ENCODE measurements at places on chromosomes 1 and 21.

GRCh38 chr1:214565310-214565709 lies 13.9 kb upstream of the PTPN14 start:
- DNase-seq: no peak

- no peak for DNase-seq
Observed at GRCh38 chr1:116258668-116259419, 114.2 kb upstream of the ATP1A1 start.

DNA sequence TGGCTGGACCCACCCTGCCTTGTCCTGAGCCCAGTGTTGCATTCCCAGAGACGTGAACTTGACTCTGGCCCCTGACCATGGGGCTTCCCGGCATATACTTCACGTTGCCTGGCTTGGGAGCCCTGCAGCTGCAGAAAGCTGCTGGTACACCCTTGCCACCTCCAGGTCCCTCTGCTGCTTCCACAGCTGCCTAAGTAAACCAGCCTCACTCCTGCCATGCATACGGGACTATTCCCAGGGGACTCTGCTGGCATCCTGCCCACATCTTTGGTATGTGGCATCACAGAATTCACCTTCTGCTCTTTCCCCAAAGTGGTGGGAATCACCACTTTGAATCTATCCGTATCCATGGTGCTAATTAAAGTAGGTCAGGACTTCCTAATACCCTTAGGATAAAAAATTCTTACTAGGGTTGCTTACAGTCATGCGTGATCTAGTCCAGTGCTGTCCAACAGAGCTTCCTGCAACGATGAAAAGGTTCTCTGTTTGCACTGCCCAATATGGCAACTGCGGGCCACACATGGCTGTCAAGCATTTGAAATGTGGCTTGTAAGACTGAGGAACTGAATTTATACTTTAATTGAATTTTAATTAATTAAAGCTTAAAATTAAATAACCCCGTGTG lies 203.0 kb downstream of the GRIK3 start:
- DNase-seq: no peak

DNA sequence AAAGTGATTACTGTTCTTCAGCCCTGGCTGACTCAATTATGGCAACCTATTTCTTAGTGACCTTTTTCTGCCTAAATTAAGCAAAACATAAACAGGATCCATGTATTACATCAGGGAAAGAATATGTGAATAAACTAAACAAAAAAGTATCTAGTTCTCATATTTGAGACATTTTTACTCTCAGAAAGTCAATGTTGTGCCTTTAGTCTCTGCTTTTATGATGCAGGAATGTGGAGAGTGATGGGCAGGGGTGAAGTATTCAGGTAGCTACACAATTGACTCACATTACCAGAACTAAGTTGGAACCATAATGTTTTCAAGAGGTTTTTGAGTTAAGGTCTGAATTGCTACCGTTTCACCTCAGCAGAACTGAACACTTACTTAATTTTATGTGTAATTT lies 462.7 kb upstream of the CXADR start:
- no peak for DNase-seq

- DNase-seq: no peak
Observed at GRCh38 chr1:113917400-113918082, 11.6 kb upstream of the HIPK1 start.

- DNase-seq: no peak
Observed at GRCh38 chr1:169610858-169611257, 19.1 kb downstream of the SELP start.

- no peak for DNase-seq
Observed at GRCh38 chr1:95034506-95034905, 38.2 kb downstream of the ALG14 start.
